HFFc6 (cell line): ENCODE measurements at places on chromosomes 6 and 20.

DNA sequence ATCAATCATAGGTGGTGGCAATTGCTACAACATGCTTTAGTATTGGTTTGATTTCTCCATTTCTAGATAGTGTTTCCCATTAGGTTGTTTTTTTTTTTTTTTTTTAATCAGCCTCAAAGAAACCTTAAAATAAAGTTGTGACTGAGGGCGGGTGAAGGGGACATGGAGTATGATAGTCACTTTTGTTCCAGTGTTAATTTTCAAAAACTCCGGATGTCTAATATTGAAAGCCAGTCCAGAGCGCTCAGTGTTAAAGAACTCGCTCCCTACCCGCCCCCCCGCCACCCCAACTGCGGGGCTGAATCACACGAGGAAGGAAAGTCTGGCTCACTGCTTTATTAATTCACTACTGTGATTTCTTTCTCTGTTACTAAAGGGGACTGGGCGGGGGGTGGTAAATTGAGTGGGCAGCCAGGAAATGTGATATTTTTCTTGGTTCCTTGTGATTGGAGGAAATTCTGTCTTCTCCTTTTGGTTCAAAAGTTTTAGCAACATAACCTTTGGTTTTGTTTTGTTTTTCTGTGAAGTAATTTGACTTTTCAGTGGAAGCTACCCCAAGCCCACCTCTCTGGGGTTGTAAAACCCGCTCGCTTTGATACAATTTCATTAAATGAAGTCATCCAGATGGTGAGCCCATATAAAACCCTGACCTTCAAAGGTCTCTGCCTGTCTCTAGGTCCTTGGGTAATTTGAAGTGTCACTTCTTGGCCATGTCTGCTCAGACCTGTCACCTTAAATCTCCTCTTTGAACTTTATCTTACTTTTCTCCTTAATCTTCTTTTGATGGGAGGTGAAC is 38.0 kb downstream of the TNFAIP3 start:
- peak; percentile 19 for DNase-seq

GRCh38 chr6:152863618-152864326 is 113.2 kb downstream of the VIP start:
- DNase-seq, result peak; percentile 65

DNA sequence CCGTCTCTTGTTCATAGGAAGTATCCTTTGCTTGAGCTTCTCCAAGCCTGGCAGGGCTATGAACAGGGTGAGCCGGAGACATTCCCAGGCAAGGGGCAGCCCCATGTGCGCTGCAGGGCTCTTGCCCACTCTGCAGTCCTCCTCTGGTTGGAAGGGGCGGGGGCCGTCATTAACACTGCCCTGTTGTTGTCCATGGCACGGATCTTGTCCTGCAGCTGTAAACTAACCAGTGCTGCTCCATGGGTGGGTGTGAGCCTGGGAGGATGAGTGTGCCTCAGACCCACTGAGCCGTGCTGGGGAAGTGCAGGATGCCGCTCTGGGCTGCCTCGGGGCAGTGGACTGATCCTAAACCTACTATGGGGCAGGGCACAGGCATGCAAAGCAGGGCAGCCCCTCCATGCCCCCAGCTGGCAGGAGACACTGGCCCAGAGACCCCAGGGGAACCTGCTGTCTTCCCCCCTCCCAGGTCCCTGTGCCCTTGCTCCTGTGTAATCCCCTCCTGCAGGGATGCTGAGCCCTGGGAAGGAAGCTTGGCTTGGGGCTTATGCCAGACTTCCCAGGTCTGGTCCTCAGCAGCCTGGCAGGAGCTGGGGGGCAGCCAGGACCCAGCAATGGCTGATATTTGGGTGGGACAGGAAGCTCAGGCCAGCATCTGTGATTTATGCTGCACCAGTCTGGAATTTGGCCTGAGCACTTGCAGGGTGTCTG is 8.5 kb downstream of the EBF4 start:
- no peak for DNase-seq

- no peak for DNase-seq
These were observed 2.0 kb downstream of the ZNF318 start for GRCh38 chr6:43367245-43367984.

- no peak for DNase-seq
These were observed 50.8 kb downstream of the UTRN start for GRCh38 chr6:144335914-144336313.

GRCh38 chr6:52059821-52060220 is 27.6 kb downstream of the PKHD1 start:
- no peak for DNase-seq

- DNase-seq, result no peak
These were observed 288.0 kb upstream of the JAG1 start for GRCh38 chr20:10961651-10962288.

DNA sequence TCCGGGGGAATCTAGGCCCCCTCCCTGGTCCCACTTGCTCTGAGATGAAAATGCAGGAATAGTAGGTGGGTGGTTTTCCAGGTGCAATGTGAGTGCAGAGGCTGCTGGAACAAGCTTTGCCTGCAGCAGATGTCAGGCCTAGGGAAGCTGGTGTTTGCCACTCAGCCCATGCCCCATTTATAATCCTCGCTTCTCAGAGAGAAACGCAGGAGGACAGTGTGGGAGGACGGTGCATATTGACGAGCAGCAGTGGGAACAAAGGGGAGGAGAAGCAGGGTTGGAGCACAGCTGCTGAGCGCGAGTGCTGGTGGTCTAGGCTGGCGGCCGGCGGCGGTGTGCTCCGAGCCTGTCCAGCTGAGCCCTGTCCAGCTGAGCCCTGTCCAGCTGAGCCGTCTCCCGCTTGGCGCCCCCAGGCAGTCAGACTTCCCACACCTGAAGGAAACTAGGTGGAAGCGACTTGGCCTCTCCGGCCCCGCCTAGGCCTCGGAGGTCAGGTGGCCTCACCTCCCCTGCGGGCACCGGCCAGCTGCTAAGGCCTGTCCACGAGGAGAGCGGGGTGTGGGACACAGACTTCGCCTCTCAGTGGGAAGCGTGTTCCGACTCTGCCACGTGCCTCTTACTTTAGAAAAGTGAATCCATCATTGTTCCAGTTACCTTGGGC is 49.7 kb upstream of the FRMD1 start:
- no peak for DNase-seq

GRCh38 chr6:3229566-3230178 is 2.2 kb upstream of the TUBB2B start:
- no peak for DNase-seq

DNA sequence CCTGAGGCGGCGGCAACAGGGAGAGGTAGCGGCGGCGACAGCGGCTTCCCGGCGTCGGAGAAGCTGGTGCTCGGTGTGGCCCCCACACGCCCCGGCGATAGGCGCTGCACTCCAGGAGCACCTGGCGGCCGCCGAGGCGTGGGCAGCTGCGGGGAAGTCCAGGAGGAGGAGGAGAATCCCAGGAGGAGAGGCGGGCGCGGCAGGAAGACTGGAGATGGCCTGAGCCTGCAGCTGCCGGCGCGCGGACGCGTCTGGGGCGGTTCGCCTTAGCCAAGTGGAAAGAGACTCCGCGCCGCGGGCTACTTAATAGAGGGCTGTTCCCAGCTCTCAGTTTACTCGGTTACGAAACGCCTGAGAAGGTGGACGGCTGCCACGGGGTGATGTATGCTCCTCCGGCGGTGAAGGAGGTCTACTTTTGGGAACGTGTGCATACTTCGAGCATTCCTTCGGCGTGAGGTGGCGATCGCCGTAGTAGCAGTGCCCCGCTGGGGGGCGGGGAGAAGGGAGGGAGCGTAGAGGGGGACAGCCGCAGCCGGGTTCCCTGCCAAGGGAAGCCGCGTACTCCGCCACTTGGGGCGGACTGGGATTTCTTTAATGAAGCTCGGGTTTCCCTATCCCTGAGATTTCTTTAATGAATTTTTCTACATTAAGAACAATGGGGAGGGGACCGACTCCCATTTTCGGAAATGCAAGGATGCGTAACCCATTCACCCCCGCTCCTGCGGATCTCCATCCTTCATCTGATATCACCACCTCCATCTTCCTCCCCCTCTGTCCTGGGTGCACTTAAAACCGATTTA is at the start of gene COL12A1:
Gene COL12A1 (minus strand): TSS at position 278 of the 800 bp plus-strand sequence. CDS start 3,261 bp downstream, outside the sequence.
- DNase-seq, result peak; percentile 99

DNA sequence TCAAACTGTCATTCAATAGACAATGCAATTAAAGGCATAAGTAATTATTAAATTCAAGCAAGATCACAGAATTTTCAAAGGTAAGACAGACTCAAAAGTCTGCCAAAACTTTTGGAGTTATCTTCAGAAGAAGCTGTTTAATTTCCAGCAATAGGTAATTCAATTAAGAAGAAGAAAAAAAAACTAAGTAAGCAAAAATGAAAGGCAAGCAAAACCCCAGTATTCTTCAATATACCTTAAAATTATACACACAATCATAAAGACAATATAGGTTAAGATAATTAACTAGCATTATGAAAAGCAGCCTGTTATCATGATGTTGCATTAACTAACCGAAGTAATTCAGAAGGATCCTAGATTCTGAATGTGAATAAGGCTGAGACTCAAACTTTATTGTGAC is 3.5 kb downstream of the LATS1 start:
- no peak for DNase-seq

GRCh38 chr20:48489046-48489463 is 338.7 kb downstream of the PREX1 start:
- DNase-seq, result no peak

GRCh38 chr20:45685896-45686295 is 15.9 kb upstream of the WFDC11 start:
- DNase-seq, result no peak

GRCh38 chr6:126664271-126664670 is 324.4 kb downstream of the CENPW start:
- DNase-seq, result no peak

GRCh38 chr6:78580923-78581322 is 286.4 kb upstream of the IRAK1BP1 start:
- DNase-seq, result no peak

DNA sequence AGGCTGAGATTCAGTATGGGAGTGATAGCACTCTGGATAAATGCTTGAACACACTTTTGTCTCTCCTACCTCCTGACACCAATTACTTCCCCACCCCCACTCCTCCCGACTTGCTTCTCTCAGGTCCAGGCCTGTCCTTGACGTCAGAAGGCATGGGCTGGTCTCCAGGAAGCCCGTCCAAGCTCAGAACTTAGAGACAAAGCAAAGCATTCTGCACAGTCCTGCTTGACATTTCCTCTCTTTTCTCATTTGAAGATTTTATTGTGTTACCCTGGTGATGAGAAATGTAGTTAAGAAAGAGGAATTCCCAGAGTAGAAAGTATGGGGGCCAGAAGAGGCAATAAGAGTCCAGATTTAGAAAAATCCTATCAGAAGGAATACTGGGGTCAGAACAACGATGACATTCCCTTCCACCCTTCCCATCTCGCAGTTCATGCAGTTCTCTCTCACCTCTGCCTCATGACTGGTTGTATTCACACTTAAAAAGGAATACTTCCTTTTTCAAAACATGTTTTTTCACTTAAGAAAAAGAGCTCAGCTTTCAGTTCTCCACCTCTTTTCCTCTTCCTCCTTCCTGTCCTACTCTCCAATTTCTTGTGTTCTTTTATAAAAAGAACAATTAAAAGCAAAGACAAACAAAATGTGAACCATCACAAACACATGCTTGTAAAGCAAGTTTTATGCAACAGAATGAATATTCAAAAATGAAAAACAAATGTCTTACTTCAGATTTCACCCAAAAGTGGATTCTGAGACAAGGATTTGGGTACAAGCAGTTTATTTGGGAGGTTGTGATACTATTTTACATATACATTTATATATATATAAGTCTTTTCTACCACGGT is 18.5 kb upstream of the FAM184A start:
- no peak for DNase-seq

DNA sequence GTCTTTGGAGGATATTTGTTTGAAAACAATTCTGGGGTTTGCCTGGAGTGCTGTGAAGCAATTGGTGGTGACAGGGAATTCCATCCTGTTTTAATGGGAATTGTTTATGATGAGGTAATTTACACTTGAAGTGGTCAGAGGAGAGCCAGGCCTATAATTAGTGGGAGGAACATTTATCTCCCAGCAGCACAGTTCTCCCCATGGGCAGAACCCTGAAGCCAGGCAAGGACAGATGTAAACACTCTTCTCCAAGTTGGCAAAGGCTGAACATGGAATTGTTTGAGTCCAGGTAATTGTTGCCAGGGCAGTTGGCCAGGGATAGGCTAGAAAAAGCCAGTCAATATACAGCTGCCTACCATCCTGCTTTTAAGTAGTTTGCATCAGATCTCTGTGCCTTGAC is 789.7 kb downstream of the FRK start:
- no peak for DNase-seq

- no peak for DNase-seq
These were observed 21.3 kb downstream of the NPEPL1 start for GRCh38 chr20:58713801-58714339.

- no peak for DNase-seq
These were observed 89.3 kb downstream of the TSHZ2 start for GRCh38 chr20:53061192-53062108.

GRCh38 chr6:38959138-38959537 is 89.4 kb upstream of the GLP1R start:
- DNase-seq, result no peak

GRCh38 chr6:150866147-150866990 is 867 bp downstream of the MTHFD1L start:
- DNase-seq, result peak; percentile 71

- peak; percentile 3 for DNase-seq
These were observed 37.7 kb upstream of the PRSS16 start for GRCh38 chr6:27209659-27210269.

GRCh38 chr20:1437235-1437904 is 29.3 kb downstream of the NSFL1C start:
- peak; percentile 70 for DNase-seq

DNA sequence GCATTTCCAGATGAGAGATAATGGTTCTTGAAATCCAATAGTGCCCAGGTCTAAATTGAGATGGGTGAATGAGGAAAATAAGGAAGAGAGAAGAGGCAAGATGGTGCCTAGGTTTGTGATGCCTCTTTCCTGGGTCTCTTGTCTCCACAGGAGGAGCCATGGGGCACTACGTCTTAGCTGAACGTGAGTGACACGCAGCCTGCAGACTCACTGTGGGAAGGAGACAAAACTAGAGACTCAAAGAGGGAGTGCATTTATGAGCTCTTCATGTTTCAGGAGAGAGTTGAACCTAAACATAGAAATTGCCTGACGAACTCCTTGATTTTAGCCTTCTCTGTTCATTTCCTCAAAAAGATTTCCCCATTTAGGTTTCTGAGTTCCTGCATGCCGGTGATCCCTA is 6.8 kb downstream of the HFE start:
- DNase-seq, result no peak

DNA sequence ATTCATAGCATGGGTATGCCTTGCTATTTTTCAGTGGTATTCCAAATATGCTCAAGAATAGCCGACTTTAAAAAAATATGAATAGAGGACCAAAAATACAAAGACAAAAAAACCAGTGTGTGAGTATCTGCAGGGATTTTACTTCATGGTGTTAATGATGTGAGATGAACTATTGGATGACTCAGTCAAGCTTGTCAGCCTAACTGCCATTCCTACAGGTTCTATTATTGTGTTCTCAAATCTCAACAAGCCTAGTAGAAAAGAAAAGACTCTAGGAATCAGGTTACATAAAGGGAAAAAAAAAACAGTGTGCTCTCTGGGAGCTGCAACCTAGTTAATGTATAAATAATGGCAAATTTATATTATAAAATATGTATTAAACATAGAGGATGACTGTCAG is 588.4 kb upstream of the BTBD3 start:
- no peak for DNase-seq

GRCh38 chr6:81769824-81770223 is 17.3 kb upstream of the TENT5A start:
- peak; percentile 73 for DNase-seq

GRCh38 chr6:7311176-7311575 is 1.8 kb downstream of the SSR1 start:
- DNase-seq, result no peak
